H7 (cell line): ENCODE measurements at places on chromosomes 5 and 9.

- DNase-seq, result no peak
Observed at GRCh38 chr9:96133321-96134021, 168.5 kb downstream of the HSD17B3 start.

- no peak for DNase-seq
Observed at GRCh38 chr5:15731699-15732098, 231.7 kb downstream of the FBXL7 start.

- DNase-seq, result no peak
Observed at GRCh38 chr9:96331236-96331947, 29.4 kb upstream of the HSD17B3 start.

DNA sequence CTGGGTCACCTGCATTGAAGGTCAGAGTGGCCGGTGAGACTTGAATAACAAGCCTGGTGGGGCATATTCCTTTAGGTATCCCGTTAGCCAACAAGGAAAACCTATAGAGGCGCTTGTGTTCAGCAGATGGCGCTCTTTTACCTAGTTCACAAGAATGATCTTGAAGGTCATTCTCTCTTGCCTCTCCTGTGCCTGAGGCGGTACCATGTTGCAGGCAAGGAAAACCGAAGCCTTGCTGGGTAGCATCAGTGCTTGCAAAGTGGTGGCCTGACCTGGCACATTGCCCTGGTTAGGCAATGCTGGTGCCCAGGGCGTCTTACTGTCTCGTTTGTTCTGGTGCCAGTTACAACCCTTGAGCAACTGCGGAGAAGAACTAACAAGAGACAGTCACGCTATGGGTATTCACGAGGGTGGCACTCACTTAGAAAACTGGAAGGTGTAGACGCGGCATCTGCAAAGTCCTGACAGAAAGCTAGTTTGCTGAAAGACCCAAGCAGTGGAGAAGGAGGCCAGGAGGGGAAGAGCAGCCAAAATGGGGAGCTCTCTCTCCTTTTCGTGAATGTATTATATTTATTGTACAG lies 56.7 kb downstream of the AOPEP start:
- DNase-seq, result peak; percentile 69

DNA sequence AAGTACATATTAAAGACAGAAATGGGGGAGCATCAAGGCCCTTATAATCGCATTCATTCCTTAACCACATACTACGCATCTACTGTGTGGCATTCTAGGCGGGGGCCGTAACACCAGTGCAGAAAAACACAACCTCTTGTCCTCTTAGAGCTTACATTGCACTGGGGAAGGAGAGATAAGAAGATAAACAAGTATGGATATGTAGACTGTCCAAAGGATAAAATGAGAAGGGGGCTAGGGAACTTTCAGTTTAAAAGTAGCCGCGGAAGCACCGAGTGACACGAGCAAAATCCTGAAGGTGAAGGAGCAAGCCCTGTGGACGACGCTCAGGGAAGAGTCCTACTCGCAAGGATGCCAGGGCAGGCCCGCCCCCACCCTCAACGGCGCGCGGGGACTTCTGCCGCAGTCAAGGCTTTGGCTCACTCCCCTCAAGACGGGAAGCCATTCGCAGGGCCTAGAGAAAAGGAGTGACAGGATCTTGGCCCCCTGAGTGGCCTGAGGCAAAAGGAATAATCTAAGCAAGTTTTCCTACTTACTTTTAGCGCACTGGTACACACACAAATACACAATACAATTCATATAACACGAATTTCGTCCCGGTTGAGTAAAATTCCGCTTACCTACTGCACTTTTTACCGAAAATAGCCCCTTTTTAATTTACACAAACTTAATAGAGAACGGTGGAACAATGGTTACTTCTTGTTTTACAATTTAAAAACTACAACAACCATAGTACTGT lies 1.3 kb upstream of the NIPBL start:
- DNase-seq, result peak; percentile 60

GRCh38 chr9:103627731-103628130 lies 466.4 kb upstream of the SMC2 start:
- DNase-seq, result no peak

DNA sequence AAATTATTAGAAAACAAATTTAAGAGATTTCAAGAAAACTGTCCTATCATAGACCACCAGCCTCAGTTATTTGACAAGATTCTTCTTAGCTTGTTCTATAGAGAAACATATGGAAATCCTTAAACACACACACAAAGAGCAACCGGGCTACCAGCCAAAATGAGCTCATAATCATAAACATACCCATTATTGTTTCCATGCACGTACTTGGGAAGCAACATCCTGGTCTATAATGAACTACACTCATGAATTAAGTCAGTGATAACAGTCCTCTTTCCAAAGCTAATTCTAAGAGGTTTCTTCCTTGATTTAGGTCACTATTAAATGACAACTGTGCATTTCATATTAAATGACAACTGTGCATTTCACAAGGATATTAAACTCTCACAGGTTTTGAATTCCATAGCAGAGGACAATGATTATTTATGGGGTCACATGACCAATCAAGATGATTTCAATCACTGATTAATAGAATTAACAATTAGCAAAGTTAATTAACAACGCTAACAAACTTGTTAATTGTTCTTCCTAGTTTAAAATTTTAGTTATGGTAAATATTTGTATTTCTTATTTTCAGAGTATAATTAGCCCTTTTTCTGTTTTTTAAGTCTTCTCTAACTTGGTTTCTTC lies 77.0 kb downstream of the OXCT1 start:
- DNase-seq, result no peak

DNA sequence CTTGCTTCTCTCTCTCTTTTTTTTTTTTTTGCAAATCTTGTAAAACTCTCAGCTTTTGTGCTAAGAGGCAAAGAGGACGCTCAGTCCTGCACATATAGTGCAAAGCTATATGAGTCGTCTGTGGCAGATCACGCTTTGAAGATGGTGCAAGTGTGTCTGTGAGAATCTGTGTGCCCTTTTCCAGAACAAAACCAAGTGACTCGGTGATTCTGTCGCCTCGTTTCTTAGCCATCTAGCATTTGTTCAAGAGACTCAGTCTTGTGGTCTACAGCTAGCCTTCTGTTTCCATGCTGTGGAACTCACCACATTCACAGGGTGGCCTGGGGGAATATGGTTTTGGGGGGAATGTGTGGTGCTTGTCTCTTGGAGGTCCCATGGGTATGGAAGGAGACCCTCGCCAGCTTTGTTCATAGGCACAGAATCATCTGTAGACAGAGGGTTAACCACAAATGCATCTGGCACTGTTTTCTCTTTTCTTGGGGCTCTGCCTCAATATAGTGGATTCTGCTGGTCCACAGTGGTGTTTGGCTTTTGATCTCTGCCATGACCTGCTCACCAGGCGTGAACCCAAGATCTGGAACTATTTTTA lies 82.1 kb downstream of the C9orf152 start:
- DNase-seq, result no peak

DNA sequence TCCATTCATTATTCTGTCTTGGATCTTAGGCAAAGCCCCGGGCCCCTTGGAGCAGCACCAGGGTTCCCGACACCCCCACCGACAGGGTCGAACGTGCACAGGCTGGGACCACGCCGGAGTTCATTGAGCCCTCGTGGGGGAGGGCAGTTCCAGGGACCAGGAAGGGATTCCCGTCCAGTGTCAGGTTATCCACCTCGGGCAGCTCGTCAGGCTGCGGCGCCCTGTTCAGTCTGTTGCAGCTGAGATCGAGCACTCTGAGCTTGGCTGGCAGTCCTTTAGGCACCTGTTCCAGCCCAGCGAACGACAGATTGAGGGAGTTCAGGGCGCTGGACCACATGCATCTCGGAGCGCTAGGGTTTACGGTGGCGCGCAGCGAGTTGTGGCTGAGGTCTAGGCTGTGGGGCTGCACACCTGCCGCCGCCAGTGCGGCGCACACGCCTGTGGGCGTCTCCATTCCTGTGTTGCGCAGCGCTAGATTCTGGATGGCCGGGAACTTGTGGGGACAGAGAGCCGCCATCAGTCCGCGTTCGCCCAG lies 1.1 kb downstream of the CD14 start:
- DNase-seq, result peak; percentile 69

DNA sequence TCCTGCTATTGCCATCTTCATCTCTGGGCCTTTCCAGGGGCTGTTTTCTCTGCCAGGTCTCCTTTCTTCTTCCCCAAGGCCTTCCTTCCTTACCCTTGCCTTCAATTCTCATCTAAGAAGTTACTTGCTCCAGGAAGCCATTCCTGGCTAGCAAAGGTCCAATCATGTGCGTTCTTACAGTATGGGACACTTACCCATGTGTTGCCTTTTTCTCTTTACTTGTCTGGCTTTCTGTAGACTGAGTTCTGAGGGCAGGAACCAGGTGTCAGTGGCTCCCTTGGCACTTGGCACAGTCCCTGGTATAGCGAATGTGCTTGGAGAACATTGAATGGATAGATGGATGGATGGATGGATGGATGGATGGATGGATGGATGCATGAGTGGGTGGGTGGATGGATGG lies 10.2 kb downstream of the FOXI1 start:
- no peak for DNase-seq

DNA sequence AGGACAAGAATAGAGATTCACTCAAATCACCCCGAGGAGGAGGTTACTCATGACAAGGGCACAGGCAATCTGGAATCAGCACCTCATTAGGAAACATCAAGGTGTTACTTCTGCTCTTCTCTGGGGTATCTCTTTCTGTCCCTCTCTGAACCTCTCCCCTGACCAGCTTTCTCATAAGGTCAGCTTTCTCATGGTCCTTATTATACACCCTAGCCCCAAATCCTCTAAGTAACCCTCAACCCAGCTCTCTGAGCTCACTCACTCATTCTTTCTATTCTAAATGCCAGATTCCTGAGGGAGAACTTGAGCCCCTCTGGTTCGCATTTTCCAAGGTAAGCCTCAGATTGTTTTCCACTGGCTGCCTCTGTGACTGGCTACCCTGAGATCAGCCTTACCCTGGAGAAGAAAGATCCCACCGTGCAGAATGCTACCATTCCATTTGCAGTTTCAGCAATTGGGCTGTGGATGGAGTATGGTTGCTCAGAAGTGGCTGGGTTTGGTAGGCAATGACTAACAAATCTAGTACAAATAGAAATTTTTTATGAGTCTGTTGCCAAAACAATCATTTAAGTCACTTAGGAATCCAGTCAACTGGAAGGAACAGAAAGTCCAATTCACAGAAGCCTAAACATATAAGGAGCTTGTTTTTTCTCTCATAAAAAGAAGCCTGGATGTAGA lies 9.0 kb upstream of the TIMD4 start:
- DNase-seq, result no peak

GRCh38 chr9:77893706-77894105 lies 137.9 kb downstream of the GNAQ start:
- DNase-seq, result no peak

DNA sequence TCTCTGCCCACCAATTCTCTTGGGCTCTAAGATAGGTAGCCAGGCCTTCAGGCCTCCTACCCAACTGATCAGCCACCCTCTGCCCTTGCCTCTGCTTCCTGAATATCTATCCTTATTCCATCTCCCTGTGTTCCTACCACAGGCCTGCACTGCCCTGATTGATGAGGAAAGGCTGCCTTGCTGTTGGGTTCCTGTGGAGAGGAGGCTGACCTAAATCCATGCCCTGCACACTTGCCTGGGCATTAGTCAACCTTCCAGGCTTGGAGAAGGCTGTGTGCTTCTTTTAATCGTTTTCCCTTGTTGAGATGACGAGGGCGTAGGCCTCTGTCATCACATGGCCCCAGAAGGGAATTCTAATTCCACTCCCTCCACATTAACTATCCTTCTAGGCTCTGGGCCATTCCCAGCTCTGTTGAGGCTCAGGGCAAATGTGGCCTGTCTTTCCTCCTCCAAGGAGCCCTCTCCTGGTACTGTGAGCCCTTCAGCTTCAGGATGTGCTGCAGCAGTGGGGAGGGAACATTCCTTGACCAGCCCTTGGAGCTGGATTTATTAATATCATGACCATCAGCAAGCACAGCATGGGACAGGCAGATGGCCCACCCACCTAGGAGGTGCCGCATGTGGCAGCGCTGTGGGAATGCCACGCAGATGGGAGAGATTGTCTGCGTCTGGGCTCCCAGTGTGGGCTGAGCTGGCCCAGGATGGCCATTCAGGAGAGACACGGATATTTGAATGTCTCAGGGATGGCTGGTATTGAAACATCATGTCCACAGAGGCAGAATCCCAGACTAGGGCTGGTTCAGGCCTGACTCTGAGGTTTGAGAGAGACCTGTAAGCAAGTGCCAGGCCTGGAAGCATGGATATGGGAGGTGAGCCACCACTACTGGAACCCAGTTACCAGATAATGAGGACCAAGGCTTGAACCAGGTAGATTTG lies 40.9 kb downstream of the ANGPTL2 start:
- DNase-seq, result no peak

- DNase-seq, result no peak
Observed at GRCh38 chr9:11755951-11756350, 937.2 kb upstream of the TYRP1 start.

- peak; percentile 74 for DNase-seq
Observed at GRCh38 chr9:126722922-126723806, 81.7 kb upstream of the ZBTB43 start.

DNA sequence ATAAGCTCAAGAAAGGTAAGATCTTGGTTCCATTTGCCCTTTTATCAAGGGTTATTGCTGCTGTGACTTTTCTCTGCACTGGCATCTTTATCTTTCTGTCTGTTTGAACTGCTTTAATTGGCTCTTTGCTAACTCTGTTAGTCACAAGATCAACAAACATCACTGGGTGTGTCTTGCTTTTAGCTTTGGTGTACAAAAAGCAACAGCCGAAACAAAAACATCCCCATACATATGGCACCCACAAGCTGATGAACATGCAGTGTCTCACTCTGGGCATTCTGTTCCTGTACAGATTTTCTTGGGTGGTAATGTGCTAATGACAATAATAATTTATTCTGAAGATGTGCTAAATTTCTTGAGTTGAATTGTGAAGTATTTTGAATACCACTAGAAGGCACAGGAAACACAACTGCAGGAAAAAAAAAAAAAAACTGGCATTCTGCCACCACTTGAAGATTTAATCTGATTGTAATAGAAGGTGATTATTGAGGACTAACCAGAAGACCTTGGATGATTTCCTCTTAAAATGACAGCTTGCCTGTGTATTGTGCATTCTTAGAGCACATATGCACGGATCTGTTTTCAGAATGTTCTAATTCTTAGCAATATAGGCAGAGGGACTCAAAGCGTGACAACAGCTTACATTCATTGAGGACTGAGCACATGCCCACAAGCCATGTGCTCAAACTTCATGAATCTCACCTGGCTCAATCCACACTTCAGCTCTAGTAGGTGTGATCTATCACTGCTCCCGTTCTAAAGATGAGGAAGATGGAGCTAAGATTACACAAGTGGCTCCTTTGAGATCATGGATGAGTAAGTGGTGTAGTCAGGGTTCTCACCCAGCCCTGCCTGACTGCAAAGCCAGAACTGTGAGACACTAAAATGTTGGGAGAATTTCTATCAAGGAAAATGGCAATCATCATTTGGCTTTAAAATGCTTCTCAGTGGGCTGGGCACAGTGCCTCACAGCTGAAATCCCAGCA lies 96.4 kb downstream of the EBF1 start:
- DNase-seq, result no peak

DNA sequence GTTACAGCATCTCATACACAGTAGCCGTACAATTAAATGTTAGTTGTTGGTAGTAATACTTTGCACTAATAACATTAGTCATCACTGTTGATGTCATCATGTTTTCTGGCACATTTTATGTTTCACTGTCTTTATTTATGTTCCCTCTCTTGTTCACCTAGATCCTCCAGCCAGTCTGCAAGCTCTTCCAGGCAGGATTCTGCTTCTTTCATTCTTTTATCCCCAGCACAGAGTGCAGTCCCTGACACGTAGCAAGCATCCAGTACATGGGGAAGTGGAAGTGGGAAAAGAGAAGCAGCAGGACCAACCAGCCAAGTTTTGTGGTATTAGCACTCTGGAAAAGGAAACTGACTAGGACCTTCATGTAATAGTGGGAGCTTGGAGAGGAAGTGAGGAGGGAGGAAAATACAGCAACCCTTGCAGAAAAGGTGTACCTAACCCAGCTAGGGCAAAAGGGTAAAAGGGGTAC lies 89.7 kb upstream of the SLC44A1 start:
- no peak for DNase-seq

- DNase-seq, result no peak
Observed at GRCh38 chr5:145703856-145704255, 131.3 kb downstream of the PRELID2 start.
